ENCODE measurements at places on chromosomes 4 and X. TPM values are rescaled to one million over a fixed set of nuclear protein-coding genes. Genes with fewer than 3 reads are reported as not detected.

The PRDX4 gene
- total RNA-seq = 273 TPM

The PAGE1 gene
- not detected for total RNA-seq

The ZCCHC12 gene
- 0.15 TPM for total RNA-seq

The ZAR1 gene
- not detected for total RNA-seq

The SPANXN4 gene
- not detected for total RNA-seq

The PROM1 gene
- total RNA-seq = 0.17 TPM

The HOPX gene
- total RNA-seq = 33.6 TPM

The PLXNA3 gene
- total RNA-seq = 17.8 TPM

The ANKRD50 gene
- total RNA-seq = 6.7 TPM

The FAM156B gene
- total RNA-seq = 18.5 TPM

The CSN3 gene
- total RNA-seq = not detected

The INTU gene
- total RNA-seq = 1.3 TPM

The CT45A9 gene
- total RNA-seq = not detected

The ADH6 gene
- total RNA-seq = not detected

The FRAS1 gene
- 0.30 TPM for total RNA-seq

The AMTN gene
- not detected for total RNA-seq

The CYLC1 gene
- not detected for total RNA-seq

The KDR gene
- total RNA-seq = 0.74 TPM

The MAGEB5 gene
- total RNA-seq = not detected

The AGA gene
- total RNA-seq = 39.8 TPM

The UGT2B7 gene
- total RNA-seq = not detected

The YY2 gene
- total RNA-seq = 0.59 TPM

The ADGRG2 gene
- total RNA-seq = under 0.01 TPM

The IGSF1 gene
- total RNA-seq = under 0.01 TPM

The GABRB1 gene
- 0.45 TPM for total RNA-seq

The DMRTC1B gene
- total RNA-seq = not detected

The CSN1S1 gene
- not detected for total RNA-seq

The TMEM156 gene
- total RNA-seq = 1.8 TPM

The GALNTL6 gene
- not detected for total RNA-seq

The SHROOM4 gene
- 0.59 TPM for total RNA-seq

The TMEM150C gene
- 0.34 TPM for total RNA-seq

The EGF gene
- total RNA-seq = not detected

All from bronchus fibroblast of lung (primary cell).